ENCODE measurements at places on chromosomes 3 and 15.

DNA sequence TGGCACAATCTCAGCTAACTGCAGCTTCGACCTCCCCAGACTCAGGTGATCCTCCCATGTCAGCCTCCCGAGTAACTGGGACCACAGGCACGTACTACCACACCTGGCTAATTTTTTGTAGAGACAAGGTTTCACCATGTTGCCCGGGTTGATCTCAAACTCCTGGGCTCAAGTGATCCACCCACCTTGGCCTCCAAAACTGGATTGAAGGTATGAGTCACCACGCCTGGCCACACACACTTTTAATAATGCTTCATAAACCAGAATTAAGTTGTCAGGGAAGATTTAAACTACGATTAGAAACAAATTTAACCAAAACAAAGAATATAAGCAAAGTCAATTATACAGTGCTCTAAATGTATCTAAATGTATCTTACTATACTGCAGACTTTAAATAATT is 87.5 kb downstream of the LRRFIP2 start:
- no peak for DNase-seq

GRCh38 chr3:170426240-170426797 is 7.7 kb downstream of the CLDN11 start:
- no peak for DNase-seq

DNA sequence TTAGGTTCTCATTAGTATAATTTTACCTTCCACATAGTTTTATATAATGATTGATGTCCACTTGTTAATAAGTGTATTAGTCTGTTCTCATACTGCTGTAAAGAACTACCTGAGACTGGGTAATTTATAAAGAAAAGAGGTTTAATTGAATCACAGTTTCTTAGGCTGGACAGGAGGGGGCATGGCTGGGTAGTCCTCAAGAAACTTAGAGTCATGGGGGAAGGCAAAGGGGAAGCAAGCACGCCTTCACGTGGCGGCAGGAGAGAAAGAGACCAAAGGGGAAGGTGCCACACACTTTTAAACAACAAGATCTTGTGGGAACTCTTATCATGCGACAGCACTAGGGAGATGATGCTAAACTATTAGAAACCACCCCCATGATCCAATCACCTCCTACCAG is 19.2 kb downstream of the DZIP3 start:
- DNase-seq, result no peak

GRCh38 chr15:30023798-30024295 is 58.9 kb upstream of the GOLGA8J start:
- DNase-seq, result peak; percentile 51

- no peak for DNase-seq
These were observed 6.2 kb downstream of the NDUFAF1 start for GRCh38 chr15:41396111-41396510.

GRCh38 chr3:42377681-42378080 is 32.7 kb downstream of the LYZL4 start:
- DNase-seq, result no peak

DNA sequence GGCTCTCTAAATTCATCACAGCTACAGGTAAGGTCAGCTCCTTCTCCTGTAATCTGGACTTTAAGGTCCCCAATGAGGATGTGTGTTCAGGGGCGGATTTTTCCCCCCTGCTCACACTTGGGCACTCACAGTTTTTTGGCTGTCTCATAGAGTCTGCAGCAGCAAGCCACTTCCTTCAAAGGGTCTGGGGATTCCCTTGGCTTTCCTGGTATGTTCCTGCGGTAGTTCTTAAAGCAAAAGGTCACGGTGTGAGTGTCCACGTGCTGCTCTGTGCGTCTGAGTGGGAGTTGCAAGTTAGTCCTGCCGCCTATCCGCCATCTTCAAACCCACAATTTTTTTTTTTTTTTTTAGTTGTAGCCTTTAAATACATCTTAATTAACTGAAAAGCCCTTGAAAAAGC is 15.4 kb upstream of the CFAP20DC start:
- DNase-seq, result no peak

DNA sequence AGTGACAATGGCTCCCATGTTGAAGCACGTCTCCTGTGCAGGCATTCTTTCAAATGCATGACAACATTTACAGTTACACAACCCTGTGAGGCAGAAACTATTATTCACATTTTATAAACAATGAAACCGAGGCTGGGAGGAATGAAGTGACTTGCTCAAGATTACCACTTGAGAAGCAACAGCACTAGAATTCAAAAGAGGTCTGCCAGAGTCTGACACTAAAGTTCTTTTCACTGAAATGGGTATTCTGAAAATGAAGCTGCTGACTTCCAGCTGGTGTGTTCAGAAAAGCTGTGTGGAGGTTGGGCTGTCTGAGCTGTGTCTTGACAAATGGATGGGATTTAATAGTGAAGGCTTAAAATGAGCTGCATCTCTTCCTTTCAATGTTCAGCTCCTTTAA is 104.4 kb downstream of the THSD4 start:
- DNase-seq, result no peak

DNA sequence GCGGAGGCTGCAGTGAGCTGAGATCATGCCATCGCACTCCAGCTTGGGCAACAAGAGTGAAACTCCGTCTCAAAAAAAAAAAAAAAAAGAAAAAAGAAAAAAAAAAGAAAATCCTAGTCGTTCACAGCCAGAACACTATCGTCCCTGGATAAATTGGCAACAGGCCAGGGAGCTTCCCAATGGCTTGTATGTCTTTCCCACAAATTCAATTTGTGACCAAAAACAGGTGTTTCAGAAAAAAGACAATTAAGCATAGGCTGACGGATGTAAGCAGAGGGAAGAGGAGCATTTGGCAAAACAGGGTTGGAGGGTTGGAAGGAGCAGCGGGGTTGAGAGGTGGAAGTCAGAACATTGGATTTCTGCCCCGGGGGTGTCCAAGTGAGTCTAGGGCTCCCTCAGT is 8.5 kb downstream of the EPB42 start:
- DNase-seq, result no peak

DNA sequence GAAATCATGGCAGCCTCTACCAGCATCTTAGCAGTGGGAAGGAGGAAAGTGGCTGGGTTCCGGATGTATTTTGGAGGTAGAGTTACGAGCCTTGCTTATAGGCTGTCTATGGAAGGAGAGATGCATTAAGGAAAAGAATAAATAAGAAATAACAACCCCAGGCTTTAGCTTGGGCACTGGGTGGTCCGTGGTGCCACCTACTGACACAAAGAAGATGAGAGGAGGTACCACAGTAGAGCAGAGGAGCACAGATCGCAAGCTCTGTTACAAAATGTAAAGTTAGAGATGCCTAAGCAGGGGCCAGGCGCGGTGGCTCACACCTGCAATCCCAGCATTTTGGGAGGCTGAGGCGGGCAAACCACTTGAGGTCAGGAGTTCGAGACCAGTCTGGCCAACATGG is 74.8 kb downstream of the TMEM39A start:
- DNase-seq, result no peak

- no peak for DNase-seq
These were observed 33.9 kb upstream of the CDIN1 start for GRCh38 chr15:36545467-36545992.

DNA sequence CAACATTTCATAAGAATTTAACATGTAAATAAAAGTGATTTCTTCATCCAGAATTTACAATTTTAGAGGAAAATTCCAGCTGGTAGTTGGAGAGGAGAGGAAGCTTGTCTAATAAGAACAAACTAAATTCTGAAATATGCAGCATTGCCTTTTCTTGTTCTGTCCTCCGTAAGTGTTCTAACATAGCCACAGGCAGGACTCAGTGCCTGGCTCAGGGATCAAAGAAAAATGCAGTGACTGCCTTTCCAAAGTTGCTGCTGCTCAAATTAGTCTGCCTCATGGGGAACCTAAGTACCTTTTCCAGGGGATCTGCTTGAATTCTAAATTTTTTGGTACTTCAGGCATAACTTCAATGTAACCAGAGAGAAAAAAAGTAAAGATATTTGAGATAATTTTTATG is 713.0 kb upstream of the CADM2 start:
- DNase-seq, result no peak

DNA sequence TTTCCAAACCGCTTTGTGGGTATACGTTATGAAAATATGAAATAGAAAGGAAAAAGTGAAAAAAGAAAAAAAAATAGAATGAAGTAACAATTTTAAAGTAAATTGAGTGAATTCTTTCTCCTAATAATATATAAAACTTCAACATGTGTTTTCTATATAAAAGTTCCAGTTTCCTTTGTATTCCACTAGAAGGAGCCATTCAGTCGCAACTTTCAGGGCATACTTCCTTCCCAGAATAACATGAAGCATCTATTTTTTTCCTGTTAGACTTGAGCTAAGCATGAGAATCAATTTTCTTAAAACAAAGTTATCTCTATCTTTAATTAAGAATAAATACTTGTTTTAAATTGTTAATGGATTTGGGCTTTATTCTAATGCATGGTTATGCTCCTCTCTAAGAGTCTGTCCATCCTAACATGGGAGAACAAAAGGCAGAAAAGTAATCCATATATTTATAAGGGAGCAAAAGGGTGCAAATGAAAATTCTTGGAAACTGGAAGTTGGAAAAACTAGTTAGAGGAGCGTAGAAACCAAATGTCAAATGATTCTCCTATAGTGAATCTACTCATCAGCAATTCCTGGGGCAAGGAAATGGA is 16.0 kb upstream of the VGLL3 start:
- DNase-seq, result no peak

DNA sequence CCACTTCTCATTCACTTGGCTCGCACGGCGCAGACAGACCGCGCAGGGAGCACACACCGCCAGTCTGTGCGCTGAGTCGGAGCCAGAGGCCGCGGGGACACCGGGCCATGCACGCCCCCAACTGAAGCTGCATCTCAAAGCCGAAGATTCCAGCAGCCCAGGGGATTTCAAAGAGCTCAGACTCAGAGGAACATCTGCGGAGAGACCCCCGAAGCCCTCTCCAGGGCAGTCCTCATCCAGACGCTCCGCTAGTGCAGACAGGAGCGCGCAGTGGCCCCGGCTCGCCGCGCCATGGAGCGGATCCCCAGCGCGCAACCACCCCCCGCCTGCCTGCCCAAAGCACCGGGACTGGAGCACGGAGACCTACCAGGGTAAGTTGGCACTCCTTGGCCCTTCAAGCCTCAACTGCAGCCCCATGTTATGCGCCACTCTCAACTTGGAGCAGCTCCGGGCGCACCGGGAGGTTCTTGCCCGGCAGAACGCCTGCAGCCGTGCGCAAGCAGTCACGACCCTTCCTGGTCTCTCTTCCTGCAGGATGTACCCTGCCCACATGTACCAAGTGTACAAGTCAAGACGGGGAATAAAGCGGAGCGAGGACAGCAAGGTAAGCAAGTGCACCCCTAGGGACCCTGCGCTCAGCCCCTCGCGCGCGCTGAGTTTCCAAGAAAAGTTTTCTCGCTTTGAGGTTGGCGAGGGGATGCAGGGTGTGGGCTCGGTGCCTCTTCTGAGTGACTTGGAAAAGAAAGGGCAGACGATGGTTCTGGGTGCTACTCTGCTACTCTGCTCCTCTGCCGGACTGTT is at the start of gene BHLHE40:
Gene BHLHE40 (plus strand): TSS at position 10 of the 801 bp plus-strand sequence. CDS start 282 bp downstream, at position 292.
- DNase-seq, result peak; percentile 56

DNA sequence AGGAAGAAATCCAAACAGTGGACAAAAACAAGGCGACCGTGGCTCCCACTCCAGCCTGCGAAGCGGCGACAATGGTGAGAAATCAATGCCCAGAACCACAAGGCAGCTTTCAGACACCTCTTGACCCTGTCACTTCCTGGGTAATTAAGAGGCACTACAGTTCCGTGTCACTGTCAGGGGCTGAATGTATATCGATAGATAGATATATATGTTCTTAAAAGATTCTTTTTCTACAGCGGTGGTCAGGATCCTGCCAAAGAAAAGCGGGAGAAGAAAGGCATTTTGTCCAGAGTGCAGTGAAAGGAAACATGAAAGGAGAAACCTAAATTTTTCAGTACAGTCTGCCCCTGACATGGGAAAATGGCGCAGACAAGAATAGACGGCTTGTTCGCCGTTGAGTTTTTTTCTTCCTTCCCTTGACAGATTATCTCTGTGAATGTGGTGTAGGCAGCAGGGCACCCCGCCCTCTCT is 56.2 kb upstream of the HES1 start:
- no peak for DNase-seq

- peak; percentile 17 for DNase-seq
These were observed 278.5 kb downstream of the SCAPER start for GRCh38 chr15:76626611-76627010.

DNA sequence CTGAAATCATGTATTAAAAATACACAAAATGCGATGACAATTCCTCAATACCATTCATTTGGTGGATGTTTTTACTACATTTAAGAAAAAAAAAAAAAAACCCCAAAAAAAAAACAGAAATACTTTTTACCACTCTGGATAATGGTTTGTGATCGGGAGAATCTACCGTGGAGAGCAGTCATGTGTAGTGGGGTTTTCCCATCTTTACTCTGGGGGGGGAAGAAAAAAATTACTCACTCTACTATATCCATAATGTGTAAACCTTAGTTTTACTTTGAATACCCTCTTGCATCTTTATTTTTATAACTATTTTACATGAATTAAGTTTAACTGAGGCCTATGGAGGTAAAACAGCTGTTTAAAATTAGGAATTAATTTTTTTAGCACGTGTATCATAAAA is 83.3 kb downstream of the ANKRD28 start:
- no peak for DNase-seq

- no peak for DNase-seq
These were observed 17.7 kb downstream of the ACVR2B start for GRCh38 chr3:38471260-38471857.

GRCh38 chr15:49906966-49907365 is 212.1 kb downstream of the ATP8B4 start:
- DNase-seq, result no peak

DNA sequence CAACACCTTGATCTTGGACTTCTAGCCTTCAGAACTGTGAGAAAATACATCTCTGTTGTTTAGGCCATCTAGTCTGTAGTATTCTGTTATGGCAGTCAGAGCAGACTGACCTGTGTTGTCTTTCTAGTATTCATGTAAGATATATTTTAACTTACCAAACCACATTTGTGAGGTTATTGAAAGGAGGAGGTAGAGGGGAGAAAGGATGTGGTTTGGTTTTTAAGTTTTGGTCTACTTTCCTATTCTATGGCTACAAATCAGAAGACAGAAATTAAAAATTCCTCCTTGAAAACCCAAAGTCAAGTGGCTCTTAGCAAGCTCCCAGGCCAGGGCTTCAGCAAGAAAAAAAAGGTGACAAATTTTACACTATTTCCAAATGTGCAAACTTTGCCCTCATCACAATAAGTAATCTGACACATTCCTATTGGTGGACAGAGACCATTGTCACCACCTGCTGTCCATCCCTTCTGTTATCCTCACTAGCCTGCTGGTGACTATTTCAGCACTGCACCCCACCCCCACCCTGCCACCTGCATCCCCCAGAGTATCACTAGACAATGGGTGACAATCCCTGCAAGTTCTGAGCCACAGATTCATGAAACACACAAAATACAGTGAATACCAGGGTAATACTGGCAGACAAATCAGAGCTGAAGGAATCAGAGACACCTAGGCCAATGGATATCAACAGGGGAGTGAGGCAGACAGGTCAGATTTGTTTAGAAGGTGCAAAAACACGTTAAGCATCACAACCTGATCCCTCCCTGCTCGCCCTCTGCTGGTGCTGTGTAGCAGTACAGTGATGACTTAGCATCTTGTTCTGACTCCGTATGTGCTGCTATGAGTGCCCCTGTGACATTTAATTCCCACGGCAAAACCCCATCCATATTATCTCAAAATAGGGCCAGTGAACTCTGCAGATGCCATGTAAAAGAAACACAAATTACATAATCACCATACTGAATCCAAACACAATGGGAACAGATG is 79.0 kb upstream of the DCLK3 start:
- peak; percentile 19 for DNase-seq

Data from endothelial cell of umbilical vein (primary cell).